ENCODE measurements at places on chromosomes 1 and 21.

GRCh38 chr21:16644685-16645084, 868.2 kb upstream of the CXADR start:
- DNase-seq: no peak

DNA sequence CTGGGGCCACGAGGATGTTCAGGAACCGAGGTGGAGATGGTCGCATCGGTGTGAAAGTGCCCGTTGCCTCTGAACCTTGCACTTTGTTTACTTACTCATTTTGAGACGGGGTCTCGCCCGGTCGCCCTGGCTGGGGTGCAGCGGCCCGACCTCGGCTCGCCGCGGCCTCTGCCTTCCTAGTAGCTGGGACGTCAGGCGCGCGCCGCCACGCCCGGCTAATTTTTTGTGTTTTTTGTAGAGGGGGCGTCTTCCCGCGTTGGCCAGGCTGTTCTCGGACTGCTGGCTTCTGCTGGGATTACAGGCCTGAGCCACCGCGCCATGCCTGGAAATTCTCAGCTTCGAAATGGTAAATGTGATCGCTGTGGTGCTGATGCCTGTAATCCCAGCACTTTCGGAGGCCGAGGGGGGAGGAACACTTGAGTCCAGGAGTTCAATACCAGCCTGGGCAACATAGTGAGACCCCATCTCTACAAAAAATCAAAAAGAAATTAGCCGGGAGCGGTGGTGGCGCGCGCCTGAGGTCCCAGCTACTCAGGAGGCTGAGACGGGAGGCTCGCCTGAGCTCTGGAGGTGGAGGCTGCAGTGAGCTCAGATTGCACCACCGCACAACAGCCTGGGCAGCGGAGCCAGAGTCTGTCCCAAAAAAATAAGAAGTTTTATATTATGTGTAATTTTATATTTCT, 684 bp upstream of the MRPL20 start:
- DNase-seq: no peak

DNA sequence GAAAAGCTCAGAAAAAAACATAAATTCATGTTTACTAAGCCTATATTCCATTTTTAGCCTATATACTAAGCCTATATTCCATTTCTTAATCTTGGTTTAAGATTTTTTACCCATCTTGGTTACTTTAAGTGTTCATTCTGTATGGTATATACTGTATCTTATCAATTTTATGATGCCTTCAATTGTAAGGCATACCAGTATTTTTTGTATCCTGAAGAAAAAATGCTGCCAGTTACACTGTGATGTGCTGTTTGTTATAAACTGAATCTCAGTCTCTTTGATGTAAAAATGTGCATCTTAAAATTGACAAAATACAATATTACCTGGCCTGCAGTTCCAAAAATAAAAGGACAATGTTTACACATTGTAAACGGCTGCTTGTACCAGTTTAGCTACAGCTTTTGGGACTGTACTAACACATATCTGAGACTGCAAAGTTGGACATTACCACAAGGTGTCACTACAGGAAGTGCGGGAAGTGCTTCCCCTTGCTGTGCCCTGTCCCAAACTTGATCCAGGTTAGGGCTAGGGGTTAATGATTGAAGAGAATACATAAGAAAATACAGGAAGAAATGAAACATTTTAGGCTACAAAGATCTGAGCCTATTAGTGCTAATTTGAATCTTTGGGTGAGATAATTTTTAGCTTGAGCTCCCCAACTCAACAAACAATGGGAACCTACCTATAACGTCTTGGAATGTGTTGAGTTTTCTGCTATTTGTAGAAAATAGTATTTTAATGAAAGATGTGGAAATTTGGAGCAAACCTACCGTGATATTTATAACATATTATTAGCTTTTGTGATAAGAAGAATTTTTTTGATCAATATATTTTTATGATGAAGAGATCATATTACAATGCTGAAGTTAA, 108.9 kb downstream of the LBR start:
- peak; percentile 9 for DNase-seq

- DNase-seq: no peak
Observed at GRCh38 chr1:37394574-37395464, 79.6 kb upstream of the ZC3H12A start.

DNA sequence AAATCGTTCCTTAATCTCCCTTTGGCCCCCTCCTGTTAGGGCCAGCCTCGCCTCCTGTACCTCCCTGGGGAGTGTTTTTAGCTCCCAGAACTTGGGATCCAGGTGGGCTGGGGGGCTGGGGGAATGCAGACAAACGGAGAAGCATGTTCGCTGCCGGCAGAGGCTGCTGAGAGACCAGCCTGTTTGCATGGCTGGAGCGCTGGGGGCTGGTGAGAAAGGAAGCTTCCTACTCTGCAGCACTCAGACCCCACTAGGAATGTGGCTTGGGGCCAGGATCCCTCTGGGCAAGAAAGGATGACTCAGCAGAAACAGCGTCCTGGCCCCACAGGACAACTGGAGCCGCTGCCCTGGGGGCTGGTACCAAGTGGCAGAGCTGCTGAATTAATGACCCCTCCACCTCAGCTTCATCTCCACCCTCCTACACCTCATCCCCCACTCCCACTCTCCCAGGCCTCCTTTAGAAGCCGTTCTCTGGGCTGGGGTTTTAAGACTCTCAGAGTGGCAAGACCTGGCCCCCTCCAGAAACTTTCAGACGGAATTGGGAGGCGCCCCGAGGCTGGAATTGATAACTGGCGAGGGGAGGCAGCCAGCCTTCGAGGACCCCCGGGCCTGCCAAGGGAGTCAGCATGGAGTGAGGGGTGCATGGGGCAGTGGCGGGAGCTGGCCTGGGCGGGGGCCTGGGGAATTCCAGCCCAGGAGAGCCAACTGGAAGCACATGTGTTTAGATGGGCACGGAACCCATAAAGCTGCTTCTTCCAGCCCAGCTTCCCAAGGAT, 28.5 kb upstream of the EPS8L3 start:
- peak; percentile 72 for DNase-seq

GRCh38 chr1:42957229-42957879, 1.3 kb downstream of the SLC2A1 start:
- DNase-seq: peak; percentile 72

DNA sequence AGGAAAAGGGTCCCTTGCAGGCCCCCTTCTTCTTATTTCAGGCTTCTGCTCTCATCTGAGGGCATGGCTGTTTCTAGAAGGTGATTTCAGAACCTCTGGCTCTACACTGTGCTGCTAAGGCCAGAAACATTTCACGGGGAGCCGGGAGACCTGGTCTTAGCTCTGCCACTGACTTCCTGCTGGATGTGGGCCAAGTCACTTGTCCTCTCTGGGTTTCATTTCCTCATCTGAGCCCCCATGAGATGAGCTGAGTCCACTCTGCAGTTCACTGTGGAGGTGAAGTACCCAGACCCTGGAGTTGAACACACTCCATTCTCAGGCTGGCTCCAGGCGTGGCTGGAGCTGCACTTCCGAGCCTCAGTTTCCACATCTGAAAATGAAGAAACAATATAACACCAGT, 2.1 kb downstream of the PADI1 start:
- no peak for DNase-seq

DNA sequence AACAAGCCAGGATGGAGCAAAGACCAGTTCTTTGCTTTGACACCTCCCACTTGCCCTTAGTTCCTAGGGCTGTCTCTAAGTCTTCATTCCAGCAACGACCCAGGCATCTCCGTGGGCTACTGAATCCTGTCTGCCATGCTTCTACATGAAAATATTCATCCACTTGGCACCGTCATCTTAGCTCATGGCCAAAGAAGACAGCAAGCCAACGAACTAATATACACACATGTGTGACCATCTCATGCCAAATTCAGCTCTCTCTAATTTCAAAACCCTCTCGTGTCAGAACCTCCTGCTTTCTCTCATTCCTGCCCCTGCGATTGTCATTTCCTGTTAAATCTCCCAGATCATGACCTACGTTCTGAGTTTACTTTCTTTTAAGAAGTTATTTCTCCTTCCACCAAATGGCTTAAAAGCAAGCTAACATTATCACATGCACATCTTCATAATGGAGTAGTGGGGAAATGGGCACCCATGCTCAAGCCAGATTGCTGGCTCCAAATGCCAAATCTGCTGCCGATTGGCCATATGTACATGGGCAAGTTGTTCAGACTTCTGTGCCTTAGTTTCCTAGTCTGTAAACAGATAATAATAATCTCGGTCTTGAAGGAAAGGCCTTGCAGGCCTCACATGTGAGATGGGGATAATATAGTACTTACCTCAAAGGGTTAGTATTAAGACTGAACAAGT, 373.4 kb downstream of the USH2A start:
- DNase-seq: no peak

- no peak for DNase-seq
Observed at GRCh38 chr1:155978973-155979429, 654 bp upstream of the ARHGEF2 start.

GRCh38 chr1:97745912-97746311, 174.9 kb downstream of the DPYD start:
- DNase-seq: no peak

DNA sequence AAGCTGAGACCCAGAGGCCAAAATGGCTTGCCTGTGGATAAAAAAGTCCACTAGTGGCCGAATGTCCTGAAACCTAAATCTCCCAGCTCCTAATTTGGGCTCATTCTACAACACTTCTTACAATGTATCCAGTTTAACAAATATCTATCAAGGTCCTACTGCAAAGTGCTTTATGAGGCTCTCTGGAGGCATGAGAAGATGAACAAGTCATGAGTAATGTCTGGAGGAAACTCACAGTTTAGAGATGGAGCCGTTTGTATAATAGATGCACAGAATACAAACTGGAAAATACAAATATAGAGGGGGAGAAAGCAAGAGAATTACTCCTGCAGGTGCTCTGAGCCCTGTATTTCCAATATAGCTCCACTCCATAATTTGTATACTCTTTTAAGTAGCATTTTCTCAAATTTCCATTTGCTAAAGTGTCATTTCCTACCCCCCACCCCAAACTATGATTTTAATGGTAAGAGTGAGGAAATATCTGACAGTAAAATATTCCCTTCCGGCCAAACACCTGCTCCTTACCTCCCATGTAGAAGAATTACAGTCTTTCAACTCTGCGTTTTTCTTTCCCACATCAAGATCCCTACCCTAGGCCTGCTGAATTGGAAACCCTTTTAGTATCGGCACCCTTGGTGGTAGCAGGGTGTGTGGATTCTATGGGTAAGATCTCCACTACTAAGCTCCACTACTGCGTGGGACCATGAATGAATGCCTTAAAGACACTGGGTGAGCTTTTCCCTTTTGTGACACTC, 3.3 kb upstream of the ADAMTS5 start:
- DNase-seq: no peak

DNA sequence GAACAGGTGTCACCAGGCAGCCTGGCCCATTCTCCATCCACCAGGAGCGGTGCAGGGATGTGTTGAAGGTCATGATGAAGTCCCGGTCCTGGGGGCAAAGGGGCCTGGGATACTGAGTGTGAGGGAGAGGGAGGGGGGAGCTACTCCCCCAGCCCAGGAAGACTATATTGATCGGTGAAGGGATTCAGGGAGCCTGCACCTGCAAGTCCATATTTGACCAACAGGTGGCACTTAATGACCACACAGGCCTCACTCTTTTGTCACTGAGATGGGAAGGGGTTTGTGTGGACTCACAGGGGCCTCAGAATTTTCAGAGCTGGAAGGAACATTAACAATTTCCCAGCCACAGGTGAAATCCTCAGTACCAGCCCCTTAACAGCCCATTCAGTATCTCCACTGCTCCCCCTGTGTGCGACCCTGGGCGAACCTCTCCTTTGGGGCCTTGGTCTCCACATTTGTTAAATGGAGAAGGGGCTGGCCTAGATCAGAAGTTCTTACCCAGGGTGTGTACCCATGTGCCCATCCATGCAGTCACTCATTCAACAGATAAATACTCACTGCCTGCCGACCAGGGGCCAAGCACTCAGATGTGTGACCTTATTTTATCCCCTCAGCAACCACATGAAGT, 55.6 kb downstream of the NKAIN1 start:
- peak; percentile 20 for DNase-seq

- DNase-seq: no peak
Observed at GRCh38 chr1:11283151-11283550, 10.2 kb downstream of the UBIAD1 start.

GRCh38 chr1:97778718-97779117, 142.1 kb downstream of the DPYD start:
- no peak for DNase-seq

DNA sequence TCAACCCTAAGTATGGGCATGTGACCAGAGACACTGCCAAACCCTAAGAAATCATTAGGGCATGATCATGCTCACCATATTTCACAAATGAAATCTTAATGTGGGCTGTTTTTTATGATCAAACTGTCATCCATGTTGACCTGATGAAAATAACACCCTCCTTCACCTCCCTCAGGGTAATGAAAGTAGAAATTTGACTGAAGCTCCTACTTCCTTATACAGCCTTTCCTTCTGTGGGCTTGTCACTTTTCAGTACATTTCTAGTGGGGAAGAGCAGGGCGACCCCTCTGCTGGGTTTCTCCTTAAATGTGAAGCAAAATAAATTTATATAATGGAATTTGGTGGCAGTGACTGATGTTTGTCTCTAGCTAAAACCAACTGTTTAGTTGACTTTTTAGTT, 25.9 kb downstream of the IVNS1ABP start:
- DNase-seq: no peak

GRCh38 chr1:198535631-198536030, 4.8 kb downstream of the ATP6V1G3 start:
- no peak for DNase-seq

DNA sequence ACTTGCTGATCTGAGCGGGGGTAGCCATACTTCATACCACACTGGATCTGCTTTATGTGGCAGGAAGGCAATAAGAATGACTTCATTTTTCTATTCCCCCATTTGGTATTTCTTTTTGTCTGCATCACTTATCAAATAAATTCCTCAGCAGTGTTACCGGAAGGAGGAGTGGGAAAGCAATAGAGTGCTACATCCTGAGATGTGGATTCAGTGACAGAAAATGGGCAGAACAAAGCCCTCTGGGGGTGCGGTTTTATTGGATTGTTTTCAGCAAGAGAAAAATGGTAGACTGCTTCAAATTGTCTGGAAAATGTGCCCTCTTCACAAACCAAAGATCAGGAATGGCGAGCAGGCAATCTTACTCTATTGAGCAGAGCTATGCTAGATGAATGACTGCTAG, 751.9 kb upstream of the NEGR1 start:
- DNase-seq: no peak

GRCh38 chr1:162757476-162757875, 33.0 kb upstream of the HSD17B7 start:
- DNase-seq: no peak

GRCh38 chr1:113279776-113280391, 110.4 kb upstream of the MAGI3 start:
- peak; percentile 27 for DNase-seq

DNA sequence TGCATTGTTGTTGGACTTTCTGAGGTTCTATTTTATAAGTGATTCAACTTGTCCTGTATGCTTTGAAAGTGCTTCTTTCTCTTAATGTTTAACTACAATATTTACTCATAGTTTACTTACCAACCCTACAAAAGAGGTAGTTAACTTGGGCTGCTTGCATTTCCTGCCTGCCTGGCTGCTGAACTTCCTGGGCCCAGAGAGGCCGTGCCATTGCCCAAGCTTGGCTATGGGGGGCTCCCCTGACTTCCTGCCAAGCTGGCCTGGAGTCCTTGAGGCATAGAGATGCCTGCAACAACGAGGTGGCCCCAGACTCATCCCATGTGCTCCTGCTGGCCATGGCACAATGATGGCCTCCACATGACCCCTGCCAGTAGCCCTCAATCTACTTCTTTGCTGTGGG, 361.6 kb upstream of the PLD5 start:
- no peak for DNase-seq

GRCh38 chr1:995665-996633, 3.9 kb downstream of the HES4 start:
- no peak for DNase-seq

Data from large intestine (tissue), 12 donors.